ENCODE measurements at places on chromosomes 12 and 14.

DNA sequence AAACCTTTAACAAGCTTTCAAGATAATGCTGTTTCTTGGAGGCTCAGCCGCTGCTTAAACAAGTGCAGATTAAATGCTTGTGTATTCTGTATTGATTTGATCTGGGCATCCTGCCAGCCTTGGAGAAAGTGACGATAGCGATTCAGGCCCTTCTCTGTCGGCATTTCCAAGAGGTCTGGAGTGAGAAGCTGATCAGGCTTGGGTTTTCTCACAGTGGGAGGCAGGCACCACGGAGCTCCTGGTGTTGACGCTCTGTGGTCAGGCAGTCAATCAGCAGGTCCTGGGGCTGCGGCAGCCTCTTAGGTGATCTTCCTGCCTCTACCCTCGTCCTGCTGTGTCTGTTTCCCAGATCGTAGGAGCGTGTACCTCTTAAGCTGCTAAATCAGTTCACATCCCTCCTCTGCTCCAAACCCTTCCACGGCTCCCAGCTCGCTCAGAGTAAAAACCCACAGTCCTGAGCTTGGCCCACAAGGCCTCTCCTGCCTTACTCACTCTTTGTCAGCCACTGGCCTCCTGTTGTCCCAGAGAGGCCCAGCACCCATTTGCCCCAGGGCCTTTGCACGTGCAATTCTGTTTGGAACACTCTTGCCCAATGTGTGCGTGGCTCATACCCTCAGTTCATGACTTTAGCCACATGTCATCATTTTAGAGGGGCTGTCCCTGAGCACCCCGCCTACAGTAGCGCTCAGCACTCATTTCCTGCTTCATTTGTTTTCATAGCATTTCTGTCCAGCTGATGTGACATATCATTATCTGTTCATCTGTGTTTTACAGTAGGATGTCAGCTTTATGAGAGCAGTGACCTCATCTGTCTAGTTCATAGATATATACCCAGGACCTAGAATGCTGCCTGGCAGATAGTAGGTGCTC, 155.4 kb downstream of the AACS start:
- peak; percentile 58 for DNase-seq

- no peak for DNase-seq
Observed at GRCh38 chr14:54257424-54257823, 139.4 kb upstream of the CDKN3 start.

DNA sequence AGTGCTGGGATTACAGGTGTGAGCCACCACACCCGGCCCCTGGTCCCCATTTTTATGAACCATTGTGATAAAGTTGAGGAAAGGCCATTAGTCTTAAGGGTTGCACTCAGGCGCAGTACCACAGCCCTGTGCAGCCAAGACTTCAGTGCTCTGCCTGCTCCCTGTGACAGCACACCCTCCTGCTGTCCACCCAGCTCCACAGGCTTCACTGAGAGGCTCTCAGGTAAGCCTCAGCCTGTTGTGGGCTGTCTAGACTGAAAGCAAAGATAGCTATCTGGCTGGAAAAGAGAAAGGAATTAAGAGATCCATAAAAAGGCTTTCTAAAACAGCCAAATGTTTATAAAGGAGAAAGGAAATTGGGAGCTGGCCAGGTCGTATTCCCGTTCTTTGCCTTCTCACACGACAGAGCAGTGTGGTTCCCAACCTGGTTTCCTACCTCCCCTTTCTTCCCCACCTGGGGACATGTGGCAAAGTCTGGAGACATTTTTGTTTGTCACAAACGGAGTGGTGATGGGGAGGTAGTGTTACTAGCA, 19.1 kb upstream of the DNM1L start:
- DNase-seq: no peak

DNA sequence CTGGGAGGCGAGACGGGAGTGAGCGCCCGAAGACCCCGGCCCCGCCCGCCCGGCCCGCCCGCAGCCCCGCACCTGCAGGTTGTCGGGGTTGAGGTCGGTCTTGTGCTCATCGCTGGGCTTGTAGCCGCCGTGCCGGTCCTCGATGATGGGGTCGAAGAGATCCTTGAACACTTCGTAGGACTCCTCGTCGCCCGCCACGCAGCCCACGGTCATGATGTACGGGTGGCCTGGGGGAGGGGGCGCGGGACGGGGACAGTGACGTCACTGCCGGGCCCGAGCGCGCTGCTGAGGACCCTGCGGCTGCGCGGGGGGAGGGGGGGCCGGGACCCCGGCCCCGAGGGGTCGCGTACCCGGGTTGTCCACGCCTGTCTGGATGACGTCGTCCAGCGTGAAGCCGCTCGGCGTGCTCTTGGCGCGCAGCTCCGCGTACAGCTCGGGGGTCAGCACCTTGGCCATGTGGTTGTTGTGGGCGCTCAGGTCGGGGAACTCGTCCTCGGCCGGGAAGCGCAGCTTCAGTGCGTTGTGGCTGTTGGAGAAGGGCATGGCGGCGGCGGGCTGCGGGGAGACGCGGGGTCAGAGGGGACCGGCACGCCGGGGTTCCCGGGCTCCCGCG, 573 bp downstream of the CKB start:
- DNase-seq: peak; percentile 81

- DNase-seq: no peak
Observed at GRCh38 chr14:51501746-51502145, 150.0 kb upstream of the FRMD6 start.

GRCh38 chr14:50854521-50854920, 17.3 kb upstream of the ABHD12B start:
- no peak for DNase-seq

DNA sequence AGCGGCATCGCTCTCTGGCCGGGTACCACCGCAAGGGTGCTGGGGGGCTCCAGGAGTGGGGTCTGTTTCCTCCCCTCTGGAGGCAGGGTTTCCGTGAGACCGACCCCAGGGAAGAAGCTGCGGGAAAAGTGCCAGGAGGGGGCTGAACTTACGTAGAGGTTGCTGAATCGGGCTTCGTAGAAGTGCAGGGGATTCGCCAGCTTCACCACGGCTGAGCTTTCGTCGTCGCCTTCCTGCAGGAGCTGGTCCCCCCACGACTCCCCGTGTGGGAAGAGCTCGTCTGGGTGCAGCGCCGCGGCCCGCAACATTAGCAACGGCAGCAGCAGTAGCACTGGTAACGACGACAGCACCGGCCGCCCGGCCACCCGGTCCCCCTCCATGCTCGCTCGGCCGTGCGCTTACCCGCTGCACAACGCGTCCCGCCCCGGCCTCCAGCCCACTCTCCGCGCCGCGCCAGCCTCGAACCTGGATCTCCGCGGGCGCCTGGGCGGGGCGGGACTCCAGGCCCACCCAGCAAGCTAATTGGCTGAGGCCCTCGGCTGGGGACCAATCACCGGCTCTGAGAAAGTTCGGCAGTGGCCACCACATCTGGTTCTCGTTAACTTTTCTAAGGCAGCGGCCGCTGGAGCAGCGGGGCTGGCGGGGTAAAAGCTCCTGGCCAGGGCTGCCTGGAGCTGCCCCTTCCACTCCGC, at the start of gene NID2:
NID2 (minus strand) TSS at position 445 of the 692 bp plus-strand sequence; CDS start at position 380, 65 bp downstream.
- DNase-seq: peak; percentile 32

- DNase-seq: no peak
Observed at GRCh38 chr12:54448344-54448743, 25.1 kb downstream of the GTSF1 start.

- DNase-seq: no peak
Observed at GRCh38 chr12:26277506-26278246, 82.3 kb downstream of the SSPN start.

- DNase-seq: no peak
Observed at GRCh38 chr12:20434996-20435395, 66.7 kb downstream of the PDE3A start.

DNA sequence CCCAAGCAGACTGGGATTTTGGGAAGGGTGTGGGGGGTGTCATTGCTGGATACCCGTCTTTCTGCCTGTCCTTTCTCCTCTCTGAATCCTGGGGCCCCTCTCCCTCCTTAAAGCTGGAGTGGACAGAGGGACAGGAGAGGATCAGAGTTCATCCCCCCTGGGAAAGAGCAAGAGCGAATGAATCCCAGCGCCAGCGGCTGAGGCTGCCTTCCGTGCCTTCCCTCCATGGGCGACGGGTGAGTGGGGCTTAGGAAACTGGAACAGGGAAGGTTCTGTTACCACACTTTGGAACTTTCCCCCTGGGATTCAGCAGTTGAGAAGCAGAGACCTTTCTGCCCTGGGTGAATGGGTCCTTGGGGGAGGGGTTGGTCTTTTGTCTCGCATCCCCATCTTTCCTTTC, 16.2 kb upstream of the RIN3 start:
- DNase-seq: no peak

DNA sequence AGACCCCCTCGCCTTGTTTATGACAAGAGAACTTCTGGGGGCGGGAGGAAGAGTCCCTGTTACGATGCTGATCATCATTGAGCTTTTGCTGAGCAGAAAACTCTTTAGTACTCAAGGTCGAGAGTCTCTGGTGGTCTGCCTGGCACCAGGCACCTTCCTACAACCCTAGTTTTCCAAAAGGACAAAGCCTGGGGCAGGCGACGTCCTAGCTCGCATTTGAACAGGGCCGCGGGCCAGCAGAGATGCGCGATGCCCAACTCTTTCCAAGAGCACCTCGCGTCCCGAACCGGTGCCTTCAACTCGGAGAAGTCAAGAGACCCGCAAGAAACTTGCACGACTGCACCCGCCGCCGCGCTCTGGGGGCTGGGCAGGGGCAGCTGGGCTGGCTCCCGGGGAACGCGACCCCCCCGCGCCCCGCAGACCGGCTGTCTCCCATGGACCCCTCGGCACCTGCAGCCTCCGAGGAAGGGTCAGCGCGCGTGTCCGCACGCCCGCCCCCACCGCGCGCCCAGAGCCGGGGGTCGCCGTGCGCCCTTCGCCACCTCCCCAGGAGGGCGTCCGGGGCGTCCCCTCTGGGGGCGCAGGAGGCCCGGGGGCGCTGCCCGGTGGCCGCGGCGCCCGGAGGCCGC, 377 bp upstream of the BCL7A start:
- DNase-seq: no peak

GRCh38 chr14:77177702-77178101, 3.9 kb upstream of the TMEM63C start:
- DNase-seq: no peak

All from D341Med (cell line).